Activated CD4-positive, alpha-beta memory T cell treated with anti-CD3 and anti-CD28 coated beads, Interleukin-2, amount 10 ng/mL, durations not matched to agents 7 days and 5 days (primary cell): ENCODE measurements at places on chromosomes 16 and 17. TPM values are rescaled to one million over a fixed set of nuclear protein-coding genes. Genes with fewer than 3 reads are reported as not detected.

The TMEM114 gene
- total RNA-seq: not detected

The MAP2K4 gene
- total RNA-seq: 30.3 TPM

The LPCAT2 gene
- 1.6 TPM for total RNA-seq

The KRTAP2-3 gene
- total RNA-seq: not detected

DNA sequence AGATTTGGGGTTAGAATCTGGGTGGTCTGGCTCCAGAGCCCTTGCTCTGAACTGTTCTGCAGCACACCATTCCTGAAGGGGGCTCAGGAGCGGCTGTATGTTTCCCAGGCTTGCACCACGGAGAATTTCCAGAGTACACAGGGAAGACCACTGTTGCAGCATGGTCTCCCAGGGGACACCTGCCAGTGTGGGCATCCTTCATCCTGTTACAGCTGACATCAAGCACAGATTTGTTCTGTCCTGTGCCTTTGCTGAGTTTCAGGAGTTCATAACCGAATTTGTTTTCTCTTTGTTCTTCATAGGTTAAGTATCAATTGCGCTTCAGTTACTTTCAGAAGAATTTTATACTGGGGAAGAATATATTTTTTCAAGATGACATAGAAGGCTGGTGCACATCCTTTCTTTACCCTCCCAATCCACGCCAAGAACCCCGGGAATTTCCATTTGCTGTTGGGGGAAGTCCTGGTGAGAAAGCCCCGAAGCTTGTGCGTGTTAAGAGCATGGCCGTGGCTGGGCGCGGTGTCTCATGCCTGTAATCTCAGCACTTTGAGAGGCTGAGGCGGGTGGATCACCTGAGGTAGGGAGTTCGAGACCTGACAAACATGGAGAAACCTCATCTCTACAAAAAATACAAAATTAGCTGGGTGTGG lies 26.3 kb upstream of the ABCA3 start:
- H3K27ac ChIP-seq: no peak overlapping the region
- no peak overlapping the region for H3K4me3 ChIP-seq
- DNase-seq: no peak
- no peaks in the 10 kb centered on the region for H3K4me1 ChIP-seq
- H3K27me3 ChIP-seq: peaks cover 48% of the 10 kb centered on the region

DNA sequence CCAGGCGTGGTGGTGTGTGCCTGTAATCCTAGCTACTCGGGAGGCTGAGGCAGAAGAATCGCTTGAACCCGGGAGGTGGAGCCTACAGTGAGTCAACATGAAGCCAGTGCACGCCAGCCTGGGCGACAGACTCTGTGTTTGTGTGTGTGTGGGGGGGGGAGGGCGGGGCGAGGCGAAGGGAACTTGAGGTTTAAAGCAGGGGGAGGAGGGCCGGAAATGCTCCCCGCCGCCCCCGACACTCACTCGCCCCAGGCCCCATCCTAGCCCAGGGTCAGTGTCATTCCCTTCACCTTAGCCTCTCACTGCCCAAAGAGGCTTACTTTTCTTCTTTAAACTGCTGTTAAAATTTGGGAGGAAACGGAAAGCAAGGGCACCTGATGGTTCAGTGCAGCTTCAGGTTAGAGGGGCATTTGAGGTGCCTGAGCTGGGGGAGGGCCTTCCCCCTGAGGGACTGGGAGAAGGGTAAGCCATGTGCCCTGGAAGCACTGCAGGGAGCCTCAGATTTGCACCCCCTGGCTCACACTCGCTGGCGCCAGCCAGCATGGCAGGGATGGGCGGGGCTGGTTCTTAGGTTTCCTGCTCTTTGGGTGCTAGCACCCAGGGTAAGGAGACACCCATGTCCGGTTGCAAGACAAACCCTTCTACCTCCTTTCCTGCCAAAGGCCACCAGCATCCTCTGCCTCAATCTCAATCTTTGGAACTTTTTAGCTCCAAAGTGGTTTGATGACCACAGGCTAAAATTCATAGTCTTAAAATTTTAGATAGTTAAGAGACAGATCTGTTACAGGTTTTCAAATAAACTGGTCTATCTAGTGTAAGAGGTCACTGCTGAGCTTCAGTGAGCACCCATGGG lies 2.2 kb upstream of the LIMD2 start:
- peaks cover 68% of the 10 kb centered on the region for H3K4me1 ChIP-seq
- no peaks in the 10 kb centered on the region for H3K27me3 ChIP-seq
- peak overlapping the region; percentile 87 for H3K4me3 ChIP-seq
- H3K27ac ChIP-seq: peak overlapping the region; percentile 99

DNA sequence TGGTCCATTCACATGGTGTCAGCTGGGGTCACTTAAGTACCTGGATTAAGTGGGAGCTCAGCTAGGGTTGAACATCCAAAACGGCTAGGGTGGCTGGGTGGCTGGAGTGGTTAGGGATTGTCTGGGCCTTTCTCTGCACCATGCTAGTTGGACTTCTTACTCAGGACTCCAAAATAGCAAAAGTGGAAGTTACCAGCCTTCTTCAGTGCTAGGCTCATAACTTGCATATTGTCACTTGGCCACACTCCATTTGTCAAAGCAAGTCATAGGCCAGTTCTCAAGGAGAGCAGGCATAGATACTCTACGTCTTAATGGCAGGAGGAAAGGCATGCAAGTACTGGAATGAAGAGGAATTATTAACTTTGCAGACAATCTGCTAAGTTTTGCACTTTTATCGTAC lies 69.7 kb downstream of the ESRP2 start:
- H3K27ac ChIP-seq: no peak overlapping the region
- no peak overlapping the region for H3K4me3 ChIP-seq
- H3K4me1 ChIP-seq: no peaks in the 10 kb centered on the region
- peaks cover 38% of the 10 kb centered on the region for H3K36me3 ChIP-seq
- DNase-seq: no peak

DNA sequence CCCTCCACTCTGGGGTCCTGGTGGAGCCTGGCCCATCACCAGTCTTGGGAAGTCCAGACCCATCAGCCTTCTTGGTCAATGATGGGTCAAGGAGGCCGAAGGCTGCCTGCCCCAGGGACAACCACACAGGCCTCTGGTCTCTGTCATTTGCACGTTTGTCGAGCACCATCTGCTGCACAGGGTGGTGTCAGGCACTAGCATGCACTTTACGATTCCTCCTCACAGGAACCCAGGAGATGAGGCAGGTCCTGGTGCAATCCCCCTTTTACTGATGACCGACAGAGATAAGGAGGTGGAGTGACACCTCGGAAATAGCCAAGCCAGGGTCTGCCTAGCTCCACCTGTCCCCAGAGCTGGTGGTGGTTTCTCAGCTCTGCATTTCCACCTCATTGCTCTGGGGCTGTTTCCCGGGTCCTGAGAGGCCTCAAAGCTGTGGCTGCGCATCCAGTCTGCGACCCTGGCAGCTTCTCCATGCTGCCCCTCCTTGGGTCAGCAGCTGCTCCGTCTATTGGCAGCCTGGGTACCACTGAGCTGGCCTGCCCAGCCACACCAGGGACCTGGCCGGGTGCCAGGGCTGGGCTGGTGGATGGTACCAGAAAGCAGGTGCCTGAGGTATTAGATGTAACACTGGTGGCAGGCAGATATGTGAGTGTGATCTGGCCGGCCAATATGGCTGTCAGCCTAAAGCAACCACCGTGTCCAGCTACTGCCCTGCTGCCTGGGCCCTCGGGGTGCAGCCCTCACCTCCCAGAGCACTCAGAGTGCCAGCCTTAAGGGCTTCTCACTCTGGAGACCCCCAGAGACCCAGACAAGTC lies 10.0 kb downstream of the MMP15 start:
- H3K4me3 ChIP-seq: no peak overlapping the region
- no peak overlapping the region for H3K27ac ChIP-seq
- no peaks in the 10 kb centered on the region for H3K4me1 ChIP-seq
- DNase-seq: no peak
- no peaks in the 10 kb centered on the region for H3K36me3 ChIP-seq

GRCh38 chr16:56351481-56351880 lies 73.9 kb downstream of the AMFR start:
- peaks cover 2% of the 10 kb centered on the region for H3K27me3 ChIP-seq
- DNase-seq: no peak
- H3K4me1 ChIP-seq: peaks cover 11% of the 10 kb centered on the region
- no peak overlapping the region for H3K27ac ChIP-seq

GRCh38 chr17:79473876-79474440 lies 136.9 kb downstream of the RBFOX3 start:
- no peaks in the 10 kb centered on the region for H3K4me1 ChIP-seq
- no peaks in the 10 kb centered on the region for H3K36me3 ChIP-seq
- no peak for DNase-seq
- no peaks in the 10 kb centered on the region for H3K27me3 ChIP-seq
- no peak overlapping the region for H3K27ac ChIP-seq
- no peak overlapping the region for H3K4me3 ChIP-seq

GRCh38 chr17:60525328-60525684 lies 736 bp downstream of the APPBP2 start:
- peaks cover 27% of the 10 kb centered on the region for H3K36me3 ChIP-seq
- H3K4me3 ChIP-seq: peak overlapping the region; percentile 99
- peak overlapping the region; percentile 95 for H3K27ac ChIP-seq
- no peaks in the 10 kb centered on the region for H3K27me3 ChIP-seq
- DNase-seq: no peak

- H3K36me3 ChIP-seq: no peaks in the 10 kb centered on the region
- DNase-seq: no peak
- H3K27ac ChIP-seq: no peak overlapping the region
- no peak overlapping the region for H3K4me3 ChIP-seq
Observed at GRCh38 chr17:10094797-10095196, 103.6 kb downstream of the GAS7 start.

- no peak for DNase-seq
- H3K27me3 ChIP-seq: peaks cover 14% of the 10 kb centered on the region
- H3K4me1 ChIP-seq: peaks cover 18% of the 10 kb centered on the region
Observed at GRCh38 chr16:50371936-50372595, 3.3 kb upstream of the BRD7 start.

DNA sequence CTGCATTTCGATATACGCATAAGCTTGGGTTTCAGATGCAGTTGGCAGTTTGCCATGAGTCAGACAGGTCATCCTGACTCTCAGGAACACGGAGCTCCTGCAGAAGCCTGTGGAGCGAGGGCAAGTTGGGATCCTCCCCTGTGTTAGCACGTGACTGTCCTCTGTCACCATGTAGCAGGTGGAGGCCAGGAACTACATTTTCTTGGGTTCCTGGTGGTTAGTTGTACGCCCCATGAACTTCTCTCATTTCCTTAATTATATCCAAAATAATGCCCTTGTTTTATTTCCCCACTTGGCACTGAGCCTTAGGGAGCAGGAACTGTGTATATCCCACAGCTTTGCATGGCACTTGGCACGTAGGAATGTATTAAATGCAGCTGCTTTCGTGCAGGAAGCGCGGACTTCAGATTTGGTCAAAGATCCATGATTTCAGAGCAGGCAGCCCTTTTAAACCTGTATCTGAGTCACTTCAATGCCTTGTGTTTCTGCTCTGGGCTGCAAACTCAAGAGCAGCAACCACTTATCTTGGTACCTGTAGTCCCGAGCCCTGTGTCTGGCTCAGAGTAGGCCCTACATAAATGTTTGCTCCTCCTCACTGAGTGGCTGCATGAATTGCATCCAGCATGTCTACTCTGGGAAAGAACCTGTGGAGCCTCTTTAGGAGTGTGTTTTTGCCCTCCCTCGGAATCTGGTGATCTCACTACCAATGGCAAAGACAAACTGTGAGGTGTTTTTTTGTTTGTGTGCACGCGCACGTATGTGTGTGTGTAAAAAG lies 428.4 kb downstream of the MAF start:
- peaks cover 12% of the 10 kb centered on the region for H3K36me3 ChIP-seq
- H3K4me1 ChIP-seq: peaks cover 19% of the 10 kb centered on the region
- no peak overlapping the region for H3K4me3 ChIP-seq
- DNase-seq: no peak
- H3K27ac ChIP-seq: no peak overlapping the region
- no peaks in the 10 kb centered on the region for H3K27me3 ChIP-seq

- H3K4me3 ChIP-seq: no peak overlapping the region
- H3K36me3 ChIP-seq: no peaks in the 10 kb centered on the region
- H3K27me3 ChIP-seq: peaks cover 8% of the 10 kb centered on the region
- H3K27ac ChIP-seq: no peak overlapping the region
- peaks cover 5% of the 10 kb centered on the region for H3K4me1 ChIP-seq
- no peak for DNase-seq
Observed at GRCh38 chr17:56966338-56966737, 5.5 kb upstream of the COIL start.

- H3K27me3 ChIP-seq: peaks cover 3% of the 10 kb centered on the region
- H3K36me3 ChIP-seq: peaks cover 4% of the 10 kb centered on the region
- H3K27ac ChIP-seq: no peak overlapping the region
- peaks cover 32% of the 10 kb centered on the region for H3K4me1 ChIP-seq
Observed at GRCh38 chr16:46785076-46785845, 37.1 kb upstream of the MYLK3 start.
